ENCODE measurements at places on chromosomes 4 and X.

- DNase-seq = no peak
These were observed 134.9 kb upstream of the VEGFC start for GRCh38 chr4:176927664-176928063.

DNA sequence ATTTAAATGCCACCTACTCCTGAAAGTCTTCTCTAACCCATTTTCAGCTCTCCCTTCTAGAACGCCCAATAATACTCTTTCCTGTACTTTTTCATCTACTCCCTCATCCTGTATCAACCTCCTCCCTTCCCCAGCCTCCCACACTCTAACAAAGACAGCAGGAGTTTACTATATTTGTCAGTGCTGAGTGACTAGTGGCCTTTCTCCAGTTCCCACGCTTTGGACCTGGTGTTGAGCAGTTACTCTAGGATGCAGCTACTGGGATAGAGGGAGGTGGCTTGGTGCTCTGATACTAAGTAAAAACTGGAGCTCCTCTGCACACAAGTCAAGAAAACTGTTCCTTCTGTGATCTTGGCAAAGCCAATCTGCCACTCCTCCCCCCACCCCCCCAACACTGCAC lies 36.1 kb upstream of the KLHL13 start:
- no peak for DNase-seq

GRCh38 chrX:20393944-20394343 lies 127.2 kb upstream of the RPS6KA3 start:
- no peak for DNase-seq

GRCh38 chrX:123906557-123907316 lies 46.9 kb downstream of the XIAP start:
- DNase-seq = no peak

DNA sequence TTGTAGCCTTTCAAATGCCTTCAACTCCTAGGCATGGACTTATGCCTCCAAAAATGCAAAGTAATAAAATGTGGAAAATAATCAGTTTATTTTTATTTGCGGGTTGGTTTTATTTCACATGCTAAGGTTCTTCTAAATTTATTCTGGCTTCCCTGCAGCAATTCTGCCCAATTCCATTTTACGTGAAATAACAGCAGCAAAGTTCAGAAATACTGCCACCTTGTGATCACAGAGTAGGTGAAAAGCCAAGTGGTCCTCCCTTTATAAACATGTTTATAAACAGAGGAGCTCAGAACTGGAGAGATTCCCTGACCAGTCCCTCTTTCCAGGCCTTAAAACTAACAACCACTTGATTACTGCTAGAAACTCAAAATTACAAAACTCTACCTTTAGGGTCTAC lies 14.7 kb upstream of the DCHS2 start:
- DNase-seq = no peak

DNA sequence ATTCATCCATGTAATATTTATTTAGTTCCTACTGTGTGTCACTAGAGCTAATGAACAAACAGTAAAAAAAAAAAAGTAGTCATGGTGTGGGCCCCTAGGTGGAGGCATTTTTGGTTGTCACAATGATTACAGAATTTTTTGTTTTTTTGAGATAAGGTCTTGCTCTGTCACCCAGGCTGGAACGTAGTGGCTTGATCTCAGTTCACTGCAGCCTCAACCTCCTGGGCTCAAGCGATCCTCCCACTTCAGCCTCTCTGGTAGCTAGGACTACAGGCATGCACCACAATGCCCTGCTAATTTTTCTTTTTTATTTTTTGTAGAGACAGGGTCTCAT lies 22.0 kb downstream of the DNAAF6 start:
- no peak for DNase-seq

DNA sequence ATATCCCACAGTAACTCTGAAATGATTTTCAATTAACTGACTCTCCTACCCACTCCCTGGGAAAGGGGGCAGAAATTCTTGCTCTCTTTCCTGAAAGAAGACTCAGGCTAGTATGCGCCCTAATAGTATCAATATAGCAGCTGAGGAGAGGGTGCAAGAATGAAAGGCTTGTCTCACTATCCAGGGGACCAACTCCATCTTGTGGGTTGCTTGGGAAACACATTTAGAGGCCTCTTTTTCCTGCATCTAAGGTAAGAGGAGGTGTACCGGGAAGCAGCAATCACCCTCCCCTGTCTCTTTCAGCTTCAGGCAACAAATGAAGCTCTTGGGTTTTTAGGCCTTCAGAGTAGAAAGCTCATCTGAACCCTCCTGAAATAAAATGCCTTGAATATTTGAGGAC lies 11.3 kb downstream of the TMEM255A start:
- no peak for DNase-seq

- DNase-seq = no peak
These were observed 109.4 kb downstream of the GPR143 start for GRCh38 chrX:9656277-9656676.

GRCh38 chr4:86974551-86974994 lies 39.8 kb downstream of the AFF1 start:
- DNase-seq = no peak

DNA sequence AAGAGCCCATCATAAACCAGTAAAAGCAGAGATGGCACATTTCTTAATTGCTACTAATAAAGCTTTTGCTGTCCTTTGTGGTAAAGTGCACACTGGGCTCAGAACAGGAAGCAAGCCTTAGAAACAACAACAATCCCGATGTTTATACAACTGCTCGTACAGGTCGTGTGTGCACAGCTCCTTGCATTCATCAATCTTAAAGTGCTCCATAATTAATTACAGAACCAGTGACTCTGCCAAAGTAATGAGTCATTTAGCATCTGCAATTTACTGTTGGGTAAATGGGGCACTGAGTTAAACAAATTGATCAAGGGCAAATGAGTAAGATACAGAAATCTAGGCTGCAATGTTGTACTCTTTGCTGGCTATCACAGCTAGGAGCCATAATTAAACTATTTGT lies 61.3 kb upstream of the TXK start:
- no peak for DNase-seq

Data from effector memory CD8-positive, alpha-beta T cell (primary cell).